Large intestine (tissue), 12 donors: ENCODE measurements at places on chromosomes 1 and 21. TPM values are rescaled to one million over a fixed set of nuclear protein-coding genes. Genes with fewer than 3 reads are reported as not detected.

Gene MEF2D
- 25.0 TPM for polyA plus RNA-seq

Gene AKR7A3
- polyA plus RNA-seq: 3.2 TPM

- no peak for DNase-seq
Measured at GRCh38 chr1:63821091-63822005, 47.5 kb downstream of the ROR1 start.

Gene S100A12
- 0.36 TPM for polyA plus RNA-seq

- no peak for DNase-seq
Measured at GRCh38 chr1:239884796-239885195, 206.9 kb upstream of the FMN2 start.

DNA sequence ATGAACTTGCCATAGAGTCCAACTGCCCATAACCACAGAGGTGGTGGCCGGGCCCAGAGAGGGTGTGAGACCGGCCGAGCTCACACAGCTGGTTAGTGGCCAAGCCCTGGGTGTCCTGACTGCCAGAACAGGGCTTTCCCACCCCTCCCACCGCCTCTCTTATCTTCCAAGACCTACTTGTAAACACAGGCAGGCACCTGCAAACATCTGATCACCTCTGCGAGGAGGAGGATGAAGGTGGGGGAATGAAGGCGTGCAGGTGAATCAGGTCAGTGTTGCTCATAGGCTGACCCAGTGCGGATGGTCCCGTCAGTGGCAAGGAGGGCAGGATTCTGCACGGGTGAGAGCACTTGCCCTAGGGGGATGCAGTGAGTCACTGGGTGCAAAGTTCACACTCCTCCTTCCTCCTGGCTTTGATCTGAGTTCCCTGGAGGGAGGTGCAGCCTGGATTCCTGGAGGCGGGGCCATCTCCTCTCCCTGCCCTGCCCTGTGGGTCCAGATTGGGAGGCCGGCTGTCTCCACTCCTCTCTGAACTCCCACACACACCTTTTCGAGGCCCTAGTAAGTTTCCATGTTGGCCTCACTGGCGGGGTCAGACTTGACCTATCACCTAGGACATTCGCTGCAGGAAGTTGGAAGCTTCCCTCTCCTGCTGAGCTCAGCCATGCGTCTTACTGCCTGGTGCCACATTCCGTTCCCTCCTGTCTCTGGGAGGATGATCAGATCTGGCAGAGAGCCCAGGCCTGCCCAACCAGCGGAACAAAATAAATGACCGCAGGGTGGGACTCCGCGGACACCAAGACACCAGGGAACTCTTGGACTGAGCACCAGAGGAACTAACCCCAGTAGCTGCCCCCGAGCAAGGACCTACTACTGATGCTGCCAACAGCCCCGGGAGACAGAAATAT, 7.3 kb downstream of the UQCRHL start:
- peak; percentile 94 for DNase-seq

DNA sequence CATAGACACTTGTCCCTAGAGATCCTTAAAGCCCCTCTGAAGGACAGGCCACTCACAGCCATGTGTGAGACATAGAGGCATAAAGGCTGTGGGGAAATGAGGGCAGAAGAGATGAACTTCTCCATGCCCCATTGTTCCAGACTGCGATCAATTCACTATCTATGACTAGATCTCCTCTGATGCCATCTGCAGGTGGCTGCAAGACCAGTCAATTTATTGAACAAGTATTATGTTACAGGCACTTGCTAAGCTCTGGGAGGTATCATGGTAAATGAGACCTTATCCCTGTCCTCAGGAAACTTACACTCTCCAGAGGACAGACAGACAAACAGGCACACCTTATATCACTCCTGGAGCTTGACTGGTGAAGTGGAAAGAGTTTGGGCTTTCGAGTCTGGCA, 22.9 kb downstream of the UBIAD1 start:
- DNase-seq: no peak

Gene PDPN
- polyA plus RNA-seq: 11.9 TPM

Gene NPR1
- polyA plus RNA-seq: 4.7 TPM

DNA sequence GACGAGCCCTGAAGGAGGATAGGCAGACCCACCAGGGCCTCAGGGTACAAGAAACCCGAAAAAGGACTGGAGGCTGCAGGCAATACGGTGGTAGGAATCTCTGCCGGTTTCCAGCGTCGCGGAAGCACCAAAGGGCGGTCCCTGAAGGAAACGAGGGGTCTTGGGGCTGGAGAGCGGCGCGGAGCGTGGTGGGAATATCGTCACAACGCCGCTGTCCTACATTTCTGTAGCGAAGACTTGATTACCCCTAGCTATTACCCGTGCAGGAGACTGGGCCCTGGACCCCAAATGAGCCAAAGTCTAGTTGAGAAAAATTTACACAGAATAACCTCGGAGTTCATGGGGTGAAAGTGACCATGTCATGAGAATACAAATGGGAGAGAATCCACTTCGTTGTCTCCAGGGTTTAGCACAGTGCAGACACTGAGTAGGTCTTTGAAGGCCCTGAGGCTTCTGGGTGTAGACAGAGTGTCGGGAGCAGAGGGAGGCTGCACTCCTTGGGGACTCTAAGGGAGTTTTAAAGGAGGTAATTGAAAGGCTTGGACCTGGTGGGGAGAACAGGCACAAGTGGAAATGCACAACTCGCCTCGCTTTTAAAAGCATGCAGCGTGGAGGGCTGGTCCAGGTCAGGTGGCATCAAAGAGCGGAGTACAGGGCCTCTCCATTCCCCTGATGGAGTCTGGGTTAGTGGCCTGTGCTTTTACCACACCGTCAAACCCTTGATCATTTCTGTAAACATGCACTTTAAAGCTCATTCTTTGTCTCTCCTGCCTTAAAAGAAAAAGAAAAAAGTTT, 1.5 kb downstream of the ATP1A1 start:
- DNase-seq: peak; percentile 67

GRCh38 chr1:22266141-22266540, 123.2 kb upstream of the WNT4 start:
- no peak for DNase-seq

DNA sequence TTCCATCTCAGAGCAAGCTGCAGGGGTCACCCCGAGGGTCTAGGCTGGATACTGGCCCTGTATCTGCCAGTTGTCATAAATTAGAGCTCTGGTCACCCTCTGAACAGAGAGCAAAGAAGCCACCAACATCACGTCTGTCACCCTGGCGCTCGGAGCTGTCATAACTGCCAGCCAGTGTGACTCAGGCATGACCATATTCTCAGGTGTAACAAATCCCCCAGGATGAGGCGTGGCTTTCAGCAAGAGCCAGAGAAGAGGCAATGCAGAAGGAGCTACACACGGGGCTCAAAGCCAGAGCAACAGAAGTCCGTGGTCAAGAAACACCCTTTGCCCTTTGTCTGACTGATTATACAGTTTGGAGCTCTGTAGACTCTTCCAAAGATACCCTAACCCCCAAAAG, 40.0 kb downstream of the PRAMEF20 start:
- no peak for DNase-seq

- DNase-seq: no peak
Measured at GRCh38 chr1:175720023-175720422, 23.4 kb downstream of the TNR start.

GRCh38 chr1:53716150-53716549, 22.8 kb downstream of the GLIS1 start:
- DNase-seq: no peak

DNA sequence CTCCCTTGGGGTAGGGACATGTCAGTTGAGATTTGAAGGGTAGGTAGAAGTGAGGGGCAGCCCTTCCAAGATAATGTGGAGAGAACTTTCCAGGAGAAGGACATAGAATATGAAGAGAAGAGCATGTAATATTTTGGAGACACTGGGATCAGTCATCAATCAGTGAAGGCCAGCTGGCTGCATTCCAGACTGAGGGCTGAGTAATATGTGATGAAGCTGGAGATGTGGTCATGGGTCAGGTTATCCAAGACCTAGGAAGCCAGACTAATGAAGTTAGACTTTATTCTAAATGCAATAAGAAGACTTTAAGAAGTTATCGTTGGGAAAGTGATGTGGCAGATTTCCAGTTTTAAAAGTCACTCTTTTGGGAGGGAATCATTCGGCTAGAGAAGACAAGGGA, 262.0 kb downstream of the HMCN1 start:
- no peak for DNase-seq

Gene DDX59
- 22.9 TPM for polyA plus RNA-seq

GRCh38 chr1:39091845-39092645, 65.9 kb downstream of the NDUFS5 start:
- peak; percentile 63 for DNase-seq

DNA sequence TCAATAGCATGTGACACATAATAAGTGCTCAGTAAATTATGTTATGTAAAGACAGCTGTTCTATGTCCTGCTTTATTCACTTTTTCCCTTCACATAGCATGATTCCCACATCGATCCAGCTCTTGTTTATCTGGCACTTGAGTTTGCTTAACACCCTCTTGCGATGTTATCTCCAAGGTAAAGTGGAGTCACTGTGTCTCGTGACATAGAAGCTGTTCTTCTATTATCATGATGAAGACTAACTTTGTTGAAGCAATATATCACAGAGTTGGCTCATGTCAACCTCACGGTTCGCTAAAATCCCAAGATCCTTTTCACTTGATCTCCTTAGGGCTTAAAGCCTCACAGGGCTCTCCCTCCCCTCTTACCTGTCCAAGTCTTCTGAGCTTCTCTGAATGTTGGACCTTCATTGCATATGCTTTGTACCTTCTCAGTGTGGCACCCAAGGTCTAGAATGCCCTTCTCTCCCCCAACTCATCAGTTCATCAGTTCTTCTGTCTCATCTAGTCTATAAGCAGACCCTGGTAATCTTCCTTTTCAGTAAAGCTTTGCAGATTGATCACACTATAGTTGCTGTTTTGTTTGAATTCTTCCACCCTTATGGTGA, 38.0 kb downstream of the PLXNA2 start:
- no peak for DNase-seq

GRCh38 chr1:212640223-212640878, 31.8 kb downstream of the ATF3 start:
- no peak for DNase-seq

DNA sequence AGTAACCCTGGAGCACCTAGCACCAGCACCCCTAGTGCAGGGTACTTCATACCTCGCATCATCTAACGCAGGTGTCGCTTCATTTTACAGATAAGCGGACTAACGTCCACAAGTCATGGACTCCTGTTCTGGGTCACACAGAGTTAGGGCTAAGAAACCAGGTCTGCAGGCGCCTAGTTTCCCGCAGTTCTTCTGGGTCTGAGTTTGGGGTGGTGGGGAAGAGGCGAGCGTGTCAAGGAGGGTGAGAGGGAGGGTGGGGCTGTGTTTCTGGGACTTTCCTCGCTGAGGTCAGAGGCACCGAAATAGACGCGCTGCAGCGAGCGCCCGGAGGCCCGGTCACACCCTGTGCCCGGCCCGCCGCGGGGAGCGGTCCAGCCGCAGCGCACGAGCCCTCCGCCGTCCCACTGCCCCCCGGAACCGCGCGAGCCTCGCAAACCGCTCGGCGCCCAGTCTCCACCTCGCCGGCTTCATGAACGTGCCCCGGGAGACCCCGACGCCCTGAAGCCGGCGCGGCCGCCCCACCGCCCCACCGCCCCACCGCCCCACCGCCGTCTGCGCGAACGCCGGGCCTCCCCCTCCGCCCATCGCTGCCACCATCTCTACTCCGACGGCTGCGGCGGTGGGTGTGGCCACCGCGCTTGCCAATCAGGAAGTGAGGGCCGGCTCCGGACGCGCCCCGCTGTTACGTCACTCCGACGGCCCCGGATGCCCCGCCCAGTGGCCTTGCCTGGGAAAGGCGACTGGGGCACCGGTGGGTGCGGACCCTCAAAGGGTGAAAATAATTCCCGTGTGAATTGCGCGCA, 12.3 kb downstream of the IFI6 start:
- peak; percentile 90 for DNase-seq

Gene KLHL17
- 6.8 TPM for polyA plus RNA-seq

Gene INSRR
- polyA plus RNA-seq: 0.09 TPM

Gene CD160
- polyA plus RNA-seq: 2.6 TPM

DNA sequence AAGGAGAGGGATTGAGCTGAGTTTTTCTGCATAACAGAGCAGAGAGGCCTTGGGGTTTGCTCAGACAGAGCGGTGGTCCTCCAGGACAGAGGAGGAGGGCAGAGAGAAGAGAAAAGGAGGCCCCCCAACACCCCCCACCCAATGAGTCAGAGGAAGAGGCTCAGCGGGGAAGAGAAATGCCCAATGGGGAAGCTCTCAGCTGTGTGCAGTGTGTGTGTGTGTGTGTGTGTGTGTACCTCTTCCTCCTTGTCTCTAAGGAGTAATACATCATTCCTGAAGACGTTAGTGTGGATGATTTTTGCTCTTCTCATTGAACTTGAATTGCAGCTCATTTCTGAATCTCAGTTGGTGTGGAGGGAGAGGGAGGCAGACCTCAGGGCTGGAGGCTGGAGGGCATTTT, 8.7 kb downstream of the TMPRSS3 start:
- no peak for DNase-seq

Gene HPDL
- 4.9 TPM for polyA plus RNA-seq

DNA sequence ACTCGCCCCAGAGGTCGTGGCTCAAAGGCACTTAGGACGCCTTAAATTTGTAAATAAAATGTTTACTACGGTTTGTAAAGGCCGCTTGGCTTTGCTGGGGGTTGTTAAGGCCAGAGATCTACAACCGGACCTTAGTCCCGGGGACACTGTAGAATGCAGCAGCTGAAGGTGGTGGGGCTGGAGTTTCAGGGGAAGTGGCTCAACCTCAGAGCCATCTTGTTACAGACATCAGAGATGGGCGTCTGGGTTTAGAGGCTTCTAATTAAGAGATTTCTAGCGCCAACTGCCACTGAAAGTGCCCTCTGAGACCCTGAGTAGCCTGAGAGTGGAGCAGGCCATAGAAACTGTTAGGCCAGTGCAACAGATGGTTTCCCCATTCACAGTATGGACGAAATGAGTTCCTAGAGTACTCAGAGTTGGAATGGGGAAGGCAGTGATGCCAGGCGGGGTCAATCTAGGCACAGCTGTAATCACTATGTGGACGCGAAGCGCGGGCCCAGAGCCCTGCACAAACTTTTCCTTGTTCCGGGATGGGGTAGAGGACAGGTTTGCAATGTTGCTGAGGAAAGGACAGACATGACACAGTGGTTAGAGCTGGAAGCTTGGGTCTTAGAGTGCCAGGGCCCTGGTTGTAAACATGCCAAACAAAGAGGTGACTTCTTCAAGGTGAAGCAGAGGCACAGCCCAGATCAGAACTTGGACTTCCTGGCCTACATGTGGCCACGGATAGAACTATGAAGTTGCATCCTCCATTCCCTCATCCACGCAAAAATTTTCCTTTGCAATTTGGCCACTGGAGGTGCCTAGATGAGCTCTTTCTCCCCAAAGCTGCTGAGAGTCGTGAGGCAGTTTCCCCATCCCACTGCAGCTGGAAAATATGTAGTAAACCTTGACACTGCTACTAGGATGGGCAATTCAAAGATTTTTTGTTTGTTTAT, 6.0 kb downstream of the HLX start:
- no peak for DNase-seq

DNA sequence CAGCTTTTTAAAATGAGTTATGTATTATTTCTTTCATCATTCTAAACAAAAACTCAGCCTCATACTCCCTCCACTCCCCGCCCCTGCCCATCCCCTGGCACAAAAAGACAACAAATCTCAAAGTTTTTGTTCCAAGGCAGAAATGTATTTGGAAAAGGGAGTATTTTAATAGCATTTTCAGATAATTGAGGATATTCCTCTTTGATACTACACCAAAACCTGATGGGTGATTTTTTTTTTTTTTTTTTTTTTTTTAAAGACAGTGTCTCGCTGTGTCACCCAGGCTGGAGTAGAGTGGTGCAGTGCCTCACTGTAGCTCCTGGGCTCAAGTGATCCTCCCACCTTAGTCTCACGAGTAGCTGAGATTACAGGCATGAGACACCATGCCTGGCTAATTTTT, 16.2 kb downstream of the SLC16A1 start:
- no peak for DNase-seq

- DNase-seq: no peak
Measured at GRCh38 chr1:151655371-151655770, 43.5 kb downstream of the SNX27 start.

- DNase-seq: no peak
Measured at GRCh38 chr1:237084341-237085077, 42.5 kb downstream of the RYR2 start.
